ENCODE measurements at places on chromosomes 11 and 22. TPM values are rescaled to one million over a fixed set of nuclear protein-coding genes. Genes with fewer than 3 reads are reported as not detected.

DNA sequence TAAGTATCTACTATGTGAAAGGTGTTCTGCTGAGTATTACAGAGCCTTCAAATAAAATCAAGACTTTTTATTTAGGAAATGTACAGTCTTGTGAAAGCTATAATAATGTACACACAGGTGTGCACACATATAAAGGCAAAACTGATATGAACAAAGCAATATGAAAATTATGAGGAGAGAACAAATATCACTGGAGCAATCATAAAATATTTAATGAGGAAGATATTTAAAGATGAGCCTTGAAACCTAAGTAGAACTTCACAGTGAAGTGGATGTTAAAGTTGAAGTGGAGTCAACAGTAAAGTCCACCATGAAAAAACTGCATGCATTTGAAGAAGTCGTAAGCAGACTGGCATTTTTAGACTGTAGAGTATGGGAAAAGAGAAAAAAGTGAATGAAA, 18.5 kb downstream of the OR51F1 start:
- DNase-seq = no peak

GRCh38 chr11:43558146-43558545, 122.4 kb upstream of the HSD17B12 start:
- DNase-seq = no peak

- DNase-seq = no peak
Measured at GRCh38 chr22:17112491-17113042, 8.6 kb downstream of the TMEM121B start.

DNA sequence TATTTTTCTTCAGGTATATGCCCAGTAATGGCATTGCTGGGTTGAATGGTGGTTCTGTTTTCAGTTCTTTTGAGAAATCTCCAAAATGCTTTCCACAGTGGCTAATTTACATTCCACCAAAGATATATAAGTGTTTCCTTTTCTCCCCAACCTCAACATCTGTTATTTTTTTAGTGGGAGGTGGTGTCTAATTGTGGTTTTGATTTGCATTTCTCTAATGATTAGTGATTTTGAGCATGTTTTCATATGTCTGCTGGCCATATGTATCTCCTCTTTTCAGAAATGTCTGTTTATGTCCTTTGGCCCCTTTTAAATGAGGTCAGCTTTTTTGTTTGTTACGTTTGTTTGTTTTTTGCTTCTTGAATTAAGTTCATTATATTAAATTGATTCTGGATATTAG, 760.2 kb downstream of the KCNA4 start:
- no peak for DNase-seq

GRCh38 chr11:121426476-121427399, 25.4 kb upstream of the SORL1 start:
- peak; percentile 80 for DNase-seq

DNA sequence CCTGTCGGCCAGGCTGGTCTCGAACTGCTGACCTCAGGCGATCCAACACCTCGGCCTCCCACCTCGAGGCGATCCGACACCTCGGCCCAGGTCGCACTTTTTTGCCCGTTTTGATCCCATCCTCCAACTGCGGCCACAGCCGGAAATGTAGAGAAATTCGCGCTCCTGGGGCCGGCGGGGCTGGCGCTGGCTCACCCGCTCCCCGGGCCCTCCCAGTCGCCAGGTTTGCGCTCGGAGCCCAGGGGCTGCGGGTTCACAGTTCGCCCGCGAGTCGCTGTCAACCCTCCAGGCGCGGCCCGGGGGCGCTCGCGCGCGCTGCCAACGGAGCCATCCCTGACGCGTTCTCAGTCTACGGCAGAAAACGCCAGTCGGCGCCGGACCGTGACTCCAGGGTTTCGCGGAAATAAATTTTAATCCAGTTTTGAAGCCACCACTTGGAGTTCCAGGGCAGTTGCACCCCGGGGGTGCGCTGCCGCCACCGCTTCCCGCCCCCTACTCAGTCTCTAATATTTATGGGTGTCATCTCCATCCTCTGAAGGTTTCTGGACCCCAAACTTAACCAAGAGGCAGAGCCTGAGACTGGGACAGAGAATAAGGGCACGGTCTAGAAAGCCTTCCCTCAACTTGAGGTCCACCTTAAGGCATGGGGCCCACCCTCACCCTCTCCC, 1.5 kb upstream of the KLHDC7B start:
- peak; percentile 91 for DNase-seq

GRCh38 chr11:2114430-2115241, 24.6 kb downstream of the IGF2 start:
- peak; percentile 47 for DNase-seq

DNA sequence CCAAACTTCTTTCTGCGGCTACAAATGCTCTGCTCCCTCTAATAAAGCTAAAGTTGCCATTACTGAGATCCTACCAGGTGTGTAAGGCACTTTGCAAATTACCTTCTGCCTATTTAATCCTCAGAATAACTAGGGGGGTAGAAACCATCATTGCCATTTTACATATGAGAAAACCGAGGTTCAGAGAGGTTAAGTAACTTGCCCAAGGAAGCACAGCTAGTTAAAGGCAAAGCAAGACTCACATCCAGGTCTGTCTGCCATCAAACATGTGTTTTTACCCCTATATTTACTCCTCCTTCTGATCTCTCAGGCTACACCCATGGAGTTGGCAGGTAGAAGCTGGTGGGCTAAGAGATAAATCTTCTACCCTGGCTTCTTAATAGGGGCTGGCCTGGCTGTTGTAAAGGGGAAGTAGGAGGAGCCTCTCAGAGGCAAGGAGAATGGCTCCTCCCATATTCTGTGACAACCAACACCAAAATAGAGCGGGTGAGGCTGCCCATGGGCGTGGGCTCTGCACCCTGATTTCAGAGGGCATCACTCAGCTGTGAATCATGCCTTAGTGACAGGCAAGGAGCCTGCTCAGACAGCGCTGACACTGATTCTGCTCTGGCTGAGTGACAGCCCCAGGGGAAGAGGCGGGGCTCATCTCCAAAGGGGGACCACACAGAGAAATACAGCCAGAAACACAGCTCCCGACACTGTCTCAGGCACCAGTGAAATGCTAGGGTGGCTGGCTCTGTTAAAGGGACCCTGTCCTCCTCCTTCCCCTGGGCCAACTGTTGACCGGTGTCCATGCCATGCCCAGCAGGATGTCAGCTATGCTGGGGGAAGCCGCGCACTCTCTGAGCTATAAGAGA, 106.8 kb downstream of the ABTB2 start:
- DNase-seq = no peak

- no peak for DNase-seq
Measured at GRCh38 chr11:60367009-60367408, 11.3 kb upstream of the MS4A7 start.

- DNase-seq = no peak
Measured at GRCh38 chr11:2582946-2583604, 116.7 kb downstream of the KCNQ1OT1 start.

DNA sequence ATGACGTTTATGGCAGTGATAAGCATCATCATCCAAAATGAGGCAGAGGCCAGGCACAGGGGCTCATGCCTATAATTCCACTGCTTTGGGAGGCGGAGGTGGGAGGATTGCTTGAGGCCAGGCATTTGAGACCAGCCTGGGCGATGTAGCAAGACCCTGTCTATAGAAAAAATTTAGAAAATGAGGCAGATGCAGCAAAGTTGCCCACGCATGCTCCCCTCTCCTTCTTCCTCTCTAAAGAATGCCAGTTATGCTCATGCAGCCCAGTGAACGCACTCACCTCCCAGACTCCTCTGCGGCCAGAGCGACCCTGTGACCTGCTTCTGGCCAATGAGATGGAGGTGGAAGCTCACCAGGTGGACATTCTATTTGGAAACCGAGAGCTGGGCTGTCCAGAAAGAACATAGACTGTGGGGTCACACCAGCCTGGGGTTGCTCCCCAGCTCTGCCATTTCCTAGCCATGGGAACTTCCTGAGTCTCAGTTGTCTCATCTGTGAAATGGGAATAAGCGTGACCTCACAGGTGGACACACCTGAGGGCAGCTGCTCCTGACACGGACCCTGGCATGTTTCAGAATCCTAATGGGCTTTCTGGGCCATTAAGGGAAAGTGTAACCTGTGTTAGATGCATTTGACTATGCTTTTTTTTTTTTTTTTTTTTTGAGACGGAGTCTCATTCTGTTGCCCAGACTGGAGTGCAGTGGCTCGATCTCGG, 44.9 kb downstream of the MCM5 start:
- DNase-seq = no peak

DNA sequence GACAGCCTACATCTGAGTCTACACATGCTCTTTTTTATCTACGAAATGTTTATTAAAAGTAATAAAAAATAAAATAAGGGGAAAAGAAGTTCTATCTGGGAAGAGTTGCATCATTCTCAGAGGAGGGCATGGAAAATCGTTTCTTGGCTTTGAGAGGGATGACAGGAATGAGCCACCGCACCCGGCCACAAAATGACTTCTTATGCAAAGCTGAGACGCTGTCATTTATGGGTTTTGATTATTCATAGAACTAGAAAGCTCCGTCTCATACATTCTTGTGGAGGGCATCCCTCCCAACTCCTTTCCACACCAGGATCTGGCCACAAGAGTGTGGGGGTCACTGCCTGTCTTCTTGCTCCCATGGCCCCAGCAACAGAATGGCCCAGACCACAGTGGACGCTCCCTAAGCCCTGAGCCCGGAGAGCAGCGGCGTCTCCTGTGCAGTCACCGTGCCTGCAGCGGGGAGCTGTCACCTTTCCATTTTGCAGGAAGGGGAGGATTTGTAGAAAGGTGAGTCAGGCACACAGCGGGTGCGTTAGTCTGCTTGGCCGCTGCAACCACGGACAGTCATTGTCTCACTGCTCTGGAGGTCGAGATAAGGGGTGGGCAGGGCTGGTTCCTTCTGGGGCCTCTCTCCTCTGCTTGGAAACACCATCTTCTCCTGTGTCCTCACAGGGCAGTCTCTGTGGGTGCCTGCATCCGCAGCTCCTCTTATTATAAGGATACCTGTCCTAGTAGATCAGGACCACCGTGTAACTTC, 1388.7 kb downstream of the BRD1 start:
- no peak for DNase-seq

DNA sequence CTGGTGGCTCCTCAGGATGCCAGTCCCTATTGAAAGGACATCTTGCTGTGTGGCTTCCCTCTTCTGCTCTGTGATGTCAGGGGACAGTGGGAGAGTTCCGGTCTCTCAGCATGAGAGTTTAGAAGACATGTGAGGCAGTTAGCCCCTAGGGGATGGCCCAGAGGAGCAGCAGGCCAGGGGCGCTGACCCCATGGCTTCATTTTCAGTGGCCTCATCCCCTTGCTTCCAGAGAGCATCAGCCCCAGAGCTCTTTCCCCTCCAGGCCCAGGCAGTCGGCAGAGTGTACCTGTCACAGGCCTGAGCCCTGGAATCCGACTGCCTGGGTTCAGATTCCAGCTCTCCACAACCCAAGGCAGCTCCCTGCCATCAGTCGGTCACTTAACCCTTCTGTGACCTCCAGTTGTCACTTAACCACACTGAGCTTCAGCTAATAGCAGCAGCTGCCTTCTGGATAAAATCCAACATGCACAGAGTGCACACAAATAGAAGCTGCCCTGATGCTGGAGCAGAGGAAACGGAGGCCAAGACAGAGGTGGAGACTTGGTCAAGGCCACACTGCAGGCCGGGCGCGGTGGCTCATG, 14.1 kb upstream of the LRRC10B start:
- peak; percentile 70 for DNase-seq

DNA sequence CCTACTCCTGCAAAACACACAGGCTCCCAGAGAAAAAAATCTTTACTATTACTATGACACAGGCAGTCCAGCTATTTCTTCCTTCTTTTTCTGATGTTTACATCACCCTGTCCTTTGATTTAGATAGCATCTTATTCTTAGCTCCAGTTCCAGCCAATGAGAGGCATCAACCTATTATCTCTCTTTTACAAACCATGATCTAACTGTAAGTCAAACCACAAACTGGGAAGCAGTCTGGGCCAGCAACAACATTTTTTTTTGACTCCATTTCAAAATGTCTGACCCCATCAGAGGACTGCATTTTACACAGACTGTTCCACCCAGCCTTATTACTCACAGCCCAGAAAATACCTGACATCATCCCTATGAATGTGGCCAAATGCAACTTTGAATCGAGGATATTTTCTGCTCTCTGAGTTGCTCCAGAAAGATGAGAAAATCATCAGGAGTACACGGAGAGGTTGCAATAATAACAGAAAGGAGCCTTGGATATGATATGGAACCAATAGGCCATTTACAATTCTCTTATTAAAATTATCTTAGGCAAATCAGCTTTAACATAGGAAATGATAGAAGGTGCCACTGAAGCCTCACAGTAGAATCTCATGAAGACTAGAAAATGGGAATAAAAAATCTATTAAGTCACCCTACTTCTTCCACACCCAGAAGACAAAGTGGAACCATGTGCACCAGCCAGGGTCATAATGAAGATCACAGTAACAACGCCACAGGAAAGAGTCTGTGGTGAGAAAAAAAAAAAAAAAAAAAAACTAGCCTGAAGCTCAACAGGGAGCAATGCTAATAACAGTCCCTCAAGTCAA, 21.2 kb downstream of the TBRG1 start:
- DNase-seq = no peak

- no peak for DNase-seq
Measured at GRCh38 chr11:78788533-78788932, 213.9 kb upstream of the NARS2 start.

- no peak for DNase-seq
Measured at GRCh38 chr11:128827191-128827893, 39.8 kb downstream of the KCNJ1 start.

PTPRCAP gene
- total RNA-seq = 1.7 TPM

CRYBB3 gene
- total RNA-seq = not detected

NARS2 gene
- total RNA-seq = 15.6 TPM

RAB36 gene
- 0.54 TPM for total RNA-seq

CABP4 gene
- 1.1 TPM for total RNA-seq

LBHD1 gene
- 1.8 TPM for total RNA-seq

CASP12 gene
- 0.22 TPM for total RNA-seq

RASD2 gene
- total RNA-seq = 9.5 TPM

OR52H1 gene
- not detected for total RNA-seq

KRTAP5-2 gene
- not detected for total RNA-seq

GLYAT gene
- 1.4 TPM for total RNA-seq

TRIM48 gene
- total RNA-seq = not detected

All from Right ventricle myocardium inferior (tissue), 1 donor.